Large intestine (tissue), 12 donors: ENCODE measurements at places on chromosomes 5 and 9.

DNA sequence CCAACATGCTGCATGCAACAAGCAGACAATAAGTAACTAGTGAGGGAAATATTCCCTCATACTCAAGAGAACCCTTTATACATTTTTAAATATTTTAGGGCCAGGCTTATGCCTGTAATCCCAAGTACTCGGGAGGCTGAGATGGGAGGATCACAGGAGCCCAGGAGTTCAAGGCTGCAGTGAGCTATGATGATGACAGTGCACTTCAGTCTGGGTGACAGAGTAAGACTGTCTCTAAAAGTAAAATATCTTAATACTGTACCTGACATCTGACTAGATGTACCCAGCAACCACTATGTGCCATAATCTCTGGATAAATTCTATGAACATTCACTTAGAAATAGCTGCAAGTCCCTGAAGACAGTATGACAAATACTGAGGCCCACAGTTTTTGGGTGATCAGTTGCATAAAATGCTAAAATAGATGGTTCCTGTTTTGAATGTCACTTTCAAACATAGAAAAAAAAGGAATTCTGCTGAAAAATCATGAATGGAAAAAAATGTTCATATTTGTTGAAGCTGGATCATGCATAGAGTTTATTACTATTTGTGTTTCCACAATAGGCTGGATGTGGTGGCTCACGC lies 2.0 kb upstream of the C5orf15 start:
- no peak for DNase-seq
- peaks cover 32% of the 10 kb centered on the region for H3K36me3 ChIP-seq
- H3K27me3 ChIP-seq, result no peaks in the 10 kb centered on the region

DNA sequence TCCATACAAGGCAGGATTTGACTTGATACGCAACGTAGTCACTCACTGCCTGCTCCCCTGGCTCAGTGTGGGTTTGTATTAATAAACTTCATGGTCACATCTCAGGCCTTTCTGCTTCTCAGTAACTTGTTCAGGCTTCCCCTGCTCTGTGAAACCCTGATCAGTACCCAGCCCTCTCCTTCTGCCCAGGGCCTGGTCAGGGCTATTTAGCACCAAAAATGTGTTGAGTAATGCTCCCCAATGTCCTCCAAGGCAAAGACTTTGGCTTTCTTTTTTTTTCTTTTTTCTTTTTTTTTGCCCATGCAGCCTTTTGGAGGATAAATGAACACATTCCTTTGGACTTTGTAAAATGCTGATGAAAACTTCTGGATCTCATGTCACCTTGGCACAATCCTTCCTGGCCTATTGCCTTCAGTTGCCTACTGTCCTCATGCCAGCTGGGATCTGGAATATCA lies 399.2 kb upstream of the KLF4 start:
- H3K27ac ChIP-seq, result no peak overlapping the region
- DNase-seq, result no peak
- no peaks in the 10 kb centered on the region for H3K27me3 ChIP-seq

DNA sequence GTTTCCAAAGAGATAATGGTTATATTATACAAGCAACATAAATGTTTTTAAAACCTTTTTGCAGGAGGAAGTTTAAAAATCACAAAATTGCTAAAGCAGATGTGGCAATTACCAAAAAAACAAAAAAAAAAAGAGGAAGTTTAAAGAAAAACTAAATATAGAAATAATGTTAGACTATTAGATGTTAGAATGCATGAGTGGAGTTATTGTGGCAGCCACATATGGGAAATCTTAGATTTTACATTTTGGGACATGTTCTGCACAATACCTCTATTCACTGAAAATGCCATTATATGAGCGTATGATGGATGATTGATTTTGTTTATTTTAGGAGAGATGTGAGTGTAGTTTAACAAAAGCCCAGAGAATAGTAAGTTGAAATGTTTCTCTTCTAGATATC lies 31.2 kb upstream of the DTWD2 start:
- DNase-seq, result no peak
- H3K4me3 ChIP-seq, result no peak overlapping the region
- H3K4me1 ChIP-seq, result no peaks in the 10 kb centered on the region

DNA sequence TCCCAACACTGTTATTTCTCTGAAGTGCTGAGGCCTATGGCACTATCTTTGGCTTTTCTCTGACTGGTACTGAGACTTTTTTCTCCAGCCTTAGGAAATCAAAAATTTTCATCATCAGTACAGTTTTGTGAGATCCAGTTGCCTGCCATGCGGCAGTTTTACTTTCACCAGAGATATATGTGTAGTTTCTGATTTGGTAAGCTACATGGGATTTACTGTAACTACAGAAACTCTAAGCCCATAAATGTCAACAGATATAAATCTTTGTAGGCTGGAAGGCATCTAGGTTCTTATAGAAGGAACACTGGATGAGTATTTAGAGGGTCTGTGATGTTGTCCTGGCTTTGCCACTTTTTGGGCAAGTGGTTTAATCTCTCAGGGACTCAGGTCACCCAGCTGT lies 69.0 kb downstream of the DOCK2 start:
- no peaks in the 10 kb centered on the region for H3K27me3 ChIP-seq
- no peaks in the 10 kb centered on the region for H3K36me3 ChIP-seq
- no peak overlapping the region for H3K27ac ChIP-seq
- DNase-seq, result no peak
- no peaks in the 10 kb centered on the region for H3K4me1 ChIP-seq
- no peak overlapping the region for H3K4me3 ChIP-seq

DNA sequence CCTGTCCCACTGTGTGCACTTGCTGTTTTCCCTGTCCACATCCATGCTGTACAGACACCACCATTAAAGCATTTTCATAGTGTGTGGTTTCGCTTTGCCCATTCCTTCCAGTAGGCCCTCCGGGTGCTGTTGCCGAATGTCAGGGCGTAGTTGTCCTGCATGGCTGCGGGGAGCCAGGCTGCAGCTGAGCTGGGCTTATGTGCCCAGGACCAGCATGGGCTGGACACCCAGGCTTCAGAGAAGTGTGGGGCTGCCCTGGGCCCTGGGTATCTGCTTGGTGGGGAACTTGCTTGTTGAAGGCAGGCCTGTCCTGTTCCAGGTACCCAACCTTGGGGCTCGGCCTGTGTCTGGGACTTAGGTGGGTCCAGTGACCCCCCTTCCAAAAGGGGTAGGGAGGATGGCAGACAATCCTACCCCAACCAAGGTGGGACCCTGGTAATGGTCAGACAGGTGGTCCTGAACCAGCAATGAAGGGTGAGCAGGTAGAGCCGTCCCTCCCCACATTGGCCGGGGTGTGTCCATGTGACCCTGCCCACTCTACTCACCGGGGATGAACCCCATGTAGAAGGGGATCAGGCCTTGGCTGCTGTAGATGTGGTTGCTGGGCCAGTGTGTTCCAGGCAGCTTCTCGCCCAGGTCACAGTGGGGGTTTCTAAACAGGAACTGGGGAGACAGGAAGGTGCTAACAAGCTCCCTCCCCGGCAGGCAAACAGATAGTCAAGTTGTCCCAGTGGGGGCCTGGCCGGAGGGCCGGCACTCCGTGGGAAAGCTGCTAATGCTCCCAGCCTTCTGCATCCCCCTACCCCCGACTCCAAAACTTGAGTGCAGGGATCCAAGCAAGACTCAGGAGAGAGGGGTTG lies 2.8 kb downstream of the TUBB4B start:
- H3K4me1 ChIP-seq, result peaks cover 35% of the 10 kb centered on the region
- H3K4me3 ChIP-seq, result no peak overlapping the region
- no peaks in the 10 kb centered on the region for H3K27me3 ChIP-seq
- peaks cover 24% of the 10 kb centered on the region for H3K36me3 ChIP-seq
- no peak overlapping the region for H3K27ac ChIP-seq

DNA sequence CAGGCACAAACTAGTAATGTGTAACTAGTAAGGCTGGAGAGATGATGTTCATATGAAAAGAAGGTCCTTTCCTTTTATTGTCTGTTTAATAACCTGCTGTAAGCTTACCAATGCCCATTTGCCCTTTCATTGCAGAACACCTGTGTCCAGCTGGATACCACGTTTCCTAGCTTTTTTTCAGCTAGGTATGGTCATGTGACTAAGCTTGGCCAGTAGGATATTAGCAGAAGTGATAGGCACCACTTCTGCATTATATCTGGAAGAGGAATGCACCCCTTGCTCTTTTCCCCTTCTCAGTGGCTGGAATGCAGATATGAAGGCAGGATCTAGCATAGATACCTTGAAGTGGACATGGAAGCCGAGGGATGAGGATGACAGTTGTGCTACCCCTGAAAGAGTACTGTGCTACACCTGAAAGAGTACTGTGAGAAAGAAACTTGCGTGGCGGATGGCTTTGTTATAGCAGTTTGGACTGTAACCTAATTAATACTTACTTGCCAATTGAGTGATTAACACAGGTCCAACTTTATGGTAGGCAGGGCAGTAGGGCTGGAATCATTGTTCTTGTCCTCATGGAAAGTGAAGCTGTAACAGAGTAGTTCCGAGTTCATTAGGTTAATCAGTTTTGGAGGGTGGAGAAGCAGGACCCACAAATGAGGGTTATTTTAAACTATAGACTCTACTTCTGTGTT lies 6.8 kb downstream of the SMIM32 start:
- peaks cover 3% of the 10 kb centered on the region for H3K36me3 ChIP-seq
- peaks cover 44% of the 10 kb centered on the region for H3K4me1 ChIP-seq
- H3K27ac ChIP-seq, result peak overlapping the region; percentile 64
- peaks cover 3% of the 10 kb centered on the region for H3K27me3 ChIP-seq

DNA sequence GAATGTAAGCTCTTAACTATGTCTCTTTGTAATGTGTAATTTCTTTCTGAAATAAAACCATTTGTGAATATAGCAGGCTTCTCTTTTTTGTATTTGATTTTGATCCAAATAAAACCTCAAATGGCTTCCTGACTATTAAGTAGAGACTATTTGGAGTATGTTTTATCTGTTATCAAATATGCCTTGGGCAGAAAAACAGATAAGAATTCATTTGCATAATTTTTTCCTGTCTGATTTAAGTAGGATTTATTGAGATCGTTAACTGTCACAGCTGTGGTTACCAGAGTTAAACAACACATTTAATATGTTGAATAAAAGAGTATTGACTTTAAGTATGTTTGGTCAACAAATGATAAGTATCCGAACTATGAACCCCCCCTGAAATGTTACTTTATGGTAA lies 104.9 kb downstream of the MELK start:
- no peak overlapping the region for H3K27ac ChIP-seq
- no peaks in the 10 kb centered on the region for H3K36me3 ChIP-seq
- no peak for DNase-seq
- no peaks in the 10 kb centered on the region for H3K27me3 ChIP-seq

DNA sequence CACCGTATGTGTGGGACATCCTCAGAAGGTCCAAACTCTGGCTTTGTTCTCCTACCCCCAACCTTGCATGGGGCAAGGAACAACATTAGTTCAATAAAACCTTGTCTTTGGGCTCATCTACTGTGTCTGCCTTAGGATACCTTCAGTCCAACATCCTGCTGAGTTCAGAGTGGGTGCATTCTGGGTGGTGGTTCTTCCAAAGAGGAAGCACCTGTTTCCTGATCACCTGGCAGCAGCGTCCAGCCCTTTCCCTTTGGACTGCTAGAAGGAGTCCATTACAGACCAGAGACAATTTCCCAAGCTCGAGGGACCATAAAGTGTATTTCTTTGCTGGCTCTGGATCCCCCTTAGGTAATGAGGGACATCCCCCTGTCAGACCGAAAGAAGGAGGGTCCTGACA lies 154.1 kb downstream of the SEMA6A start:
- no peaks in the 10 kb centered on the region for H3K27me3 ChIP-seq
- no peak for DNase-seq
- H3K36me3 ChIP-seq, result no peaks in the 10 kb centered on the region
- H3K4me3 ChIP-seq, result no peak overlapping the region
- H3K27ac ChIP-seq, result no peak overlapping the region
- H3K4me1 ChIP-seq, result no peaks in the 10 kb centered on the region

DNA sequence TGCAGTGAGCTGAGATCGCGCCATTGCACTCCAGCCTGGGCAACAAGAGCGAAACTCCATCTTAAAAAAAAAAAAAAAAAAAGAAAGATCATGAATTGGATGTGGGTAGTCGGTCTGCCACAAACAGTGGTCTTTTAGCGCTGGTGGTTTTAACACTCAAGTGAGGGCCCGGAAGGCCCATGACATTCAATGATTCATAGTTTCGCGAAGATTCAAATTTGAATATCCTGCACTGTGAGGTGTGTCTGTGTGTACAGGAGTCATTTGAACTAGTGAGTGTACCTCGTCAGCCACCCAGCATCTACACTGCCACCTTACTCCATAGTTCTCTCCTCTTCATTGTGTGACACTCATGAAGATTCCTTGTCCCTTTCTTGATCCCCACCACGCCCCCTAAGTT lies 41.3 kb downstream of the CFAP77 start:
- no peak for DNase-seq
- H3K27me3 ChIP-seq, result peaks cover 12% of the 10 kb centered on the region
- H3K36me3 ChIP-seq, result no peaks in the 10 kb centered on the region
- H3K27ac ChIP-seq, result no peak overlapping the region
